Psoas muscle (tissue), 8 donors: ENCODE measurements at places on chromosomes 11 and 22.

GRCh38 chr22:49807129-49807528 lies 20.5 kb downstream of the BRD1 start:
- DNase-seq, result no peak

GRCh38 chr11:22275600-22275999 lies 62.6 kb upstream of the SLC17A6 start:
- DNase-seq, result no peak

- no peak for DNase-seq
Measured at GRCh38 chr11:72528121-72528520, 93.8 kb upstream of the CLPB start.

DNA sequence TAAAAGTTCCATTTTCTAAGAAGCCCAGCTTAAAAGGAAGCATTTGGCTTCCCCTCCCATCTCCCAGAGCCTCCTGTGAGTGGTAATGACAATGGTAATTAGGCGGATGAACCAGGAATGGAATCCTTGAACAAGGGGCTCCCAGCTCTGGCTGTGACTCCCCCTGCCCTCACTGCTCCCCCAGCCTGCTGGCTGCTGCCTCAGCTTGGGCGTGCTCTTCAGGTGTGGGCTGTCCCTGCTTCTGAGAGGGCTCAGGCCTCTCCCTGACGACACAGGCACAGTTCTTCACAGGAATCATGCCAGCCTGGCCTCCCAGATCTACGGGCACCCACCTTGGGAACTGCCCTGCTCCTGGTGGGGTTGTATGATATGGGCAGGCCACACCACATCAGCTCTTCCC lies 81.7 kb upstream of the NARS2 start:
- no peak for DNase-seq

- no peak for DNase-seq
Measured at GRCh38 chr11:102229510-102230123, 87.7 kb upstream of the BIRC3 start.

DNA sequence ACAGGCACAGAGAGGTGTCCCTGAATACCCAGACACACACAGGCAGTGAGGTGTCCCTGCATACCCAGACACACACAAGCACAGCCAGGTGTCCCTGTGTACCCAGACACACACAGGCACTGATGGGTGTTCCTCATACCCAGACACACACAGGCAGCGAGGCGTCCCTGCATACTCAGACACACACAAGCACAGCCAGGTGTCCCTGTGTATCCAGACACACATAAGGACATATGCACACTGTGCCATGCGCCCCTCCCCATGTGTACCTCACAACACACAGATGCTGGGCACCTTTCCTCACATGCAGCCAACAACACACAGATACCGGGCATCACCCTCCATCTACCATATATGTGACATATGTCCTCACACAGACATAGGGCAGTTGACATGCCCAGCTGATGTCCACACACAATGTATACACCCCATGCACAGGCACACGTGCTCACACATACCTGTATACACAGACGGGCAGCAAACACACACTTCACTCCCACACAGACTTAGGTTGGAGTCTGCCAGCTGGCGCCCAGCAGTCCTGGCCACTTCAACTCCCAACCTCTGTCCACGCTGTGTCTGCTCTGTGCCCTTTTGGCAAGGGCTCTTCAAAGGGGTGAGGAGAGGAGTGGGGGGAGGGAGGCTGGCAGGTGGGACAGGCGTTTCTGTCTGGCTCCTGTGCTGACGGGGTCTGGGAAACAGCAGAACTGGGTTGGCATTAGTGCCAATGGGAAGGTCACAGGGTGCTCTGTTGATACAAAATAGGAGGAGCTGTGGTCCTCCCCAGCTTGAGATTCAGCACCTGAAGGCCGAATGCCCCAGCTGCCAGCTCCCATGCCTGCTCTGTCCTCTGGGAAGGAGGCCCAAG lies 69.4 kb upstream of the ALX4 start:
- DNase-seq, result no peak

DNA sequence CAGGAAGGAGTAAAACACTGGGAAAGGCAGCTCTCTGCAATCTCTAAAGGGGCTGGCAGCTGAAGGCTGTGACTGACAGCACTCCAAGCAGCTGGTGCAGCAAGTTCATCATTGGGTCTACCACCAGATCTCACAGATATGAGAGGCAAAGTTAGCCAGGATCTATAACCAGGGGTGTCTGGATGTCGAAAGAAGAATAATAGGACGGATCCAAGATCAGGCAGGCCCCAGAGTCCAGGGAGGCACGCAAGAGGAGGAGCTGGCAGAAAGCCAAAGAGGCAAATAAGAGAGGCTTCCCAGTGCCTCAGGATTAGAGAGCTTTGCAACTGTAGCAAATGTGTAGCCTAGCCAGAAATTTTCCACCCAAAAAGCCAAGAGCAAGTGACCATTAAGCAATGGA lies 77.1 kb downstream of the RBMXL2 start:
- DNase-seq, result no peak

- DNase-seq, result no peak
Measured at GRCh38 chr11:102186551-102187191, 76.4 kb downstream of the YAP1 start.

- DNase-seq, result no peak
Measured at GRCh38 chr11:32792111-32792947, 2.1 kb downstream of the CCDC73 start.

DNA sequence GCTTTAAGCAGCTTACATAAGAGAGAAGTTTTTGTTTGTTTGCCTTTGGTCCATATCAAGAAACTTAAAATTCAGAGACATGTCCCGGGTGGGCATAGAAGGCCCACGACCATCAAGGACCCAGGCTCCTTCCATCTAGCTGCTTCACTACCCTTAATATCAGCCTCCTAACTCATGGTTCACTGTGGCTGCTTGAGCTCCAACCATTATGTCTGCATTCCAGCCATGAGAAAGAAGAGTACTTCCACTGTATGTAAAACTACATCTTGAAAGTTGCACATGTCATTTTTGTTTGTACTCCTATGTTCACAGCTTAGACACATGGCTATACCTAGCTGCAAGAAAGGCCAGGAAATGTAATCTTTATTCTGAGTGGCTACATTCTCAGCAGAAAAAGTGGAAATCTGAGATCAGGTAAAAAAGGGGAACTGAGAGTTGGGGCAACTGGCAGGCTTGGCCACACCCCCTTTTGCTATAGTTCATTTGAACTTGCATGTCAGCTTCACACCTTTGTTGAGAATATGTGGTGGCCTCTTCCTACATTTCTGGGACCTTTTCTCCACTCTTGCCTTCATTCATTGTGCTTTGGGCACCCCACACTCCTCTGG lies 81.3 kb upstream of the TP53I11 start:
- DNase-seq, result no peak

DNA sequence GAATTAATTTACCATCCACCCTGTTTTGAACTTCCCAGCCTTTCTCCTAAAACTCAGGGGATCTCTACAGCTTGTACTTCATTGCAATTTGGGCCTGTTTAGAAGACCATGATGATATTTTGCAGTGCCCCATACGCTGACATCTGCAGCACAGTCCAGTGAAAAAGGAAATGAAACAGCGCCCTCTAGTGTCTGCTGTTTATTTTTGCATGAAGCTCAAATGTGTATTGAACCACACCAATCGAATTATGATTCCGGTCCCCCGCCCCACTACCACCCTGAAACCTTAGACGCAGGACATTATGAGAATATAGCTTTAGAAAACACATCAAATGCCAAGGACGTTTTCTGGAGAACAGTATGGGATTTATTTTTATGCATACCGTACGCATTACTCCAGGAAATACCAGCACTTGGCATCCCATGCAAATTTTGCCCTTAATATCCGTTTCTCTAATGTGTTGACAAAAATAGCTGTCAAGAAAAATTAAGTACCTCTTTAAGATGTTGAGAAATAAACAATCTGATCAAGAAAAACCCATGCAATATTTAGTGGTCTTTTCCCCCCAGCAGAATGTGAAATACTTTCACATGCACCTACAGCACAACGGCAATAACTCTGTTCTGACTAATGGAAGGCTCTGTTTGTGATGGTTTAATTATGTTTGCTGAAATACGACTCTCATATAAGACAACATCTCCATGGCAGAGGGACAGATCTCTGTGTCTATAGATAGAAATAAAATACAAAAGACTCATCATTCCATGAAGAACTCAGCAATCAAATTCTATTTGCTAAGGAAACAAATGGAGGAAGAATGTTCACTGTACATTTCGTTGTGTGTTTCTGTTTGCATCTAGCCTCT lies 93.9 kb downstream of the TECTA start:
- no peak for DNase-seq

DNA sequence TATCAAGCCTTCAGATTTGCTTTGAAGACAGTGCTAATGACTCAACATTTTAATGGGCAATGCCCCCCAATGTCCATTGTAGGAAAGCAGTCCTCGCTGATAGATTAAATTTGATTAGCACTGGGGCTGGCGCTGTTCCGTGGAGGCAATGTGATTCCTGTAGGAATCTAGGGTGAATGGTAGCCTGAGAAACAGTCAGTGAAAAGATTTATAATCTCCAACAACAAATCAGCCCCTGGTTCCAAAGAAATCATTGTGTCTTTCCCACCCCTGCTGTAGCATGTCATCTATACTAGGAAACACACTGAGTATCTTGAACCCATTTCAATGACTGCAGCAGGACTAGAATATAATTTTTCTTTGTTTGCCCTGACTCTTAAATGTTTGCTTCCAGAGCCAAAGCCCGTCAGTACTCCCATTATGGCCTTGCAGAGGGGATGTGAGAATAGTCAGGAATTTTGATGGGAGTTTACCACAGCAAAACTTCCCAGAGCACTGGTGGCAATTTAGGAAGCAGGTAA lies 36.1 kb downstream of the MPPED2 start:
- no peak for DNase-seq

DNA sequence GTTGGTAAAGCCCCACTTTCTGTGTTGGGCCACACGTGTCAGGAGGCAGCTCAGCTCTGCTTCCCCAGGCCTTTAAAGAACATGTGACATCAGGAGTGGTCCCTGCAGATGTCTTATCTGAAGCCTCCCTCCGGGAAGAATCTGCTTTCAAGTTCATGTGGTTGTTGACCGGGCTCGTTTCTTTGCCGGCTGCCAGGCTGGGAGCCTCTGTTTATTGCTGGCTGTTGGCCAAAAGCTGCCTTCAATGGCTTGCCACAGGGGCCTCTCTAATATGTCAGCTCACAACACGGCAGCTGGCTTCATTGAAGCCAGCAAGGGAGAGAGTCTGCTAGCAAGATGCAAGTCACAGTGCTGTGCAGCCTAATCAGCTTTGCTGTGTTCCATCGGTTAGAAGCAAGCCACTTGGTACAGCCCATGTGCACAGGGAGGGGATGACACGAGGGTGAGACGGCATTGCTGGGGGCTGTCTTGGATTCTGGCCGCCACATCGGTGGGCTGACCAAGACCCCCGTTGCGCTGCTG lies 14.6 kb downstream of the MRGPRF start:
- DNase-seq, result peak; percentile 50

DNA sequence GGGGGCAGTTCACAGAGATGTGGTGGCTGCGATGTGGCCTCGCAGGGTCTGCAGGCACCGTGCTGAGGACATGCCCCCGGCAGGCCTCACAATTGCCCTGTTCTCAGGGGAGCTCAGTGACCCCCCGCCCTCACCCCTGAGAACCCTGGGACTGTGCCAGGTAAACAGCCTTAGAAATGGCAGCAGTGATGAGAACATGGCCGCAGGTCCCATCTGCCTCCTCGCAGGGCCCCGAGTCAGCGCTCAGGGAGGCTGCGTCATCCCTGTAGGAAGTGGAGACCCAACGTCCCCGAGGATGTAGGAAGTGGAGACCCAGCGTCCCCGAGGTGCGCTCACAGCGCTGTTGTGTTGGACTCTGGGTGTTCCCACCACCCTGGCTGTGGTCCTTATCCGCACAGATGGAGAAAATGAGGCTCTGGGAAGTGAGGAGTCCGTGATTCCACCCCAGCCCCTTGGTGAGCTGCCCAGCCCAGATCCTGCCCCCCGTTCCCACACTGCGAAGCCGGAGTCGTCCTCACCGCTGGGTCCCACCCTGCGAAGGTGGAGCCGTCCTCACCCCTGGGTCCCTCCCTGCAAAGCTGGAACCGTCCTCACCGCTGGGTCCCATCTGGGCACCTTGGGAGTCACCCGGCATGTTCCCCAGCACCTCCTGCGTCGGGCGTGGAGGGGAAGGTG lies 1086.8 kb downstream of the BRD1 start:
- no peak for DNase-seq

GRCh38 chr11:45503311-45503710 lies 162.1 kb downstream of the CHST1 start:
- no peak for DNase-seq

GRCh38 chr11:124591430-124591829 lies 19.8 kb upstream of the PANX3 start:
- DNase-seq, result no peak

GRCh38 chr11:1461826-1462697 lies 24.5 kb downstream of the MOB2 start:
- no peak for DNase-seq

DNA sequence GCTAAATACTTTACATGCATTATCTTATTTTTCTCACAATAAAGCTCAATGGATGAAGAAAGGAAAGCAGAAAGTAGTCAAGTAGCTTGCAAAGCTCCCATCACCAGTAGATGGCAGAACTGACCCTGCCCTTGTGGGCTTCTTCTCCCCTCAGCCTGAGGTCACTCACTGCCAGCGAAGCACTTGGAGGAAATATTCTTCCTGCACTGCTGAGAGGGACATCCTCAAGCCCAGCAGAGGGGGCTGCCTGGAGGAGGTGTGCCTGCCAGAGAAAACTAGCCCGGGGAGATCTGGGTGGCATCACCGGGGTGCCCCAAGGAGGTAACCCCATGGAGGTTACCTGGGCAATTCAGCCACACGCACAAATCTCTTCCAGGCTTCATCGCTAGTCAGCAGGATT lies 6.6 kb downstream of the APOL4 start:
- peak; percentile 68 for DNase-seq

DNA sequence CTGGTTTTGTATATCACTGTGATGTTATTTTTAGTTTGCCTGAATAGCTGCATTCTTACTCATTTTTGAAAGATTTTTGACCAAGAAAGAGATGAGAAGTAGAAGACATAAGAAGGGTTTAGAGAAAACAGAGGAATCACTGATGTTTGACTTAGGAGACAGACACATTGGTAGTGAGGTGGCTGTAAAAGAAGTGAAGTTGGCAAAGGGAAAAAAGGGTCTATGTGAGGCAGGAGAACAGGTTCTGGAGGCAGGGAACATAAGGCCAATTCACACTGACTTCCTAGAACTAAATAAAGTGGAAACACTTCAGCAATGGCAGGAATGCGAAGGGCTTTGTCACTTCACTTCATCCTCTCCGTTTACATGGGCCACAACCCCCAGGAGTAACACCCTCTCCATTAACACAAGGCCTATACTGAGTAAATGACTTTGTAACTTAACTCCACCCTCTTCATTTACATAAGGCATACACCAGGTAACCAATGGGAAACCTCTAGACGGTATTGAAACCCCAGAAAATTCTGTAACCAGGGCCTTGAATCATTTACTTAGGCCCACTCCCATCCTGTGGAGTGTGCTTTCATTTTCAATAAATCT lies 36.5 kb downstream of the CTSC start:
- no peak for DNase-seq

- DNase-seq, result no peak
Measured at GRCh38 chr11:55942785-55943392, 6.7 kb upstream of the OR5I1 start.

- DNase-seq, result no peak
Measured at GRCh38 chr22:41094041-41094593, 1.7 kb downstream of the EP300 start.
